Caudate nucleus (tissue), 63 donors: ENCODE measurements at places on chromosomes 3 and 15.

DNA sequence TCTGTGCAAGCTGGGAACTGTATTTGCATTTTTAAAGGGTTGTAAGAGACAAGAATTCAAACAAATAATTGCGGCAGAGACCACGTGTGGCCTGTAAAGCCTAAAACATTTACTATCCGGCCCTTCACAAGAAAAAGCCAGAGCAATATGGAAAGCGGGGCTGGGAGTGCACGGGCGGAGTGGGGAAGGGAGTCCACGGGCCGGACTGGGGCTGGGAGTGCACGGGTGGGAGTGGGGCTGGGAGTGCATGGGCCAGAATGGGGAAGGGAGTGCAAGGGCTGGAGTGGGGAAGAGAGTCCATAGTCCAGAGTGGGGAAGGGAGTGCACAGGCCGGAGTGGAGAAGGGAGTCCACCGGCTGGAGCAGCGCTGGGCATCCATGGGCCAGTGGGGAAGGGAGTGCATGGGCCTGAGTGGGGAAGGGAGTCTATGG lies 41.2 kb downstream of the KLF15 start:
- DNase-seq, result no peak

GRCh38 chr15:63514531-63514943 lies 10.1 kb downstream of the USP3 start:
- DNase-seq, result no peak

- DNase-seq, result no peak
Measured at GRCh38 chr3:141261472-141262307, 30.1 kb downstream of the PXYLP1 start.

GRCh38 chr3:140284372-140284771 lies 349.4 kb downstream of the CLSTN2 start:
- DNase-seq, result no peak

- DNase-seq, result no peak
Measured at GRCh38 chr15:49288391-49288790, 118.3 kb downstream of the GALK2 start.

- no peak for DNase-seq
Measured at GRCh38 chr15:77839456-77839855, 206.7 kb upstream of the LINGO1 start.

DNA sequence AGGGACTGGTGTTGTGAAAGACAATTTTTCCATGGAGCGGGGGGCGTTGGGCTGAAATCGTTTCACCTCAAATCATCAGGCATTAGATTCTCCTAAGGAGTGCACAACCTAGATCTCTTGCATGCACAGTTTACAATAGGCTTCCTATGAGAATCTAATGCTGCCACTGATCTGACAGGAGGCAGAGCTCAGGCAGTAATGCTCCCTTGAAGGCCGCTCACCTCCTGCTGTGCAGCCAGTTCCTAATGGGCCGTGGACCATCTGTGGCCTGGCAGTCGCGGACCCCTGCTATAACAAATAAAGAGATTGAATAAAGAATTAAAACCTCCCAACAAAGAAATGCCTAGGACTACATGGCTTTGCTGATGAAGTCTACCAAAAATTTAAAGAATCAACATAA lies 25.3 kb upstream of the ANKRD28 start:
- DNase-seq, result no peak

- no peak for DNase-seq
Measured at GRCh38 chr3:16030342-16030741, 144.1 kb upstream of the GALNT15 start.

DNA sequence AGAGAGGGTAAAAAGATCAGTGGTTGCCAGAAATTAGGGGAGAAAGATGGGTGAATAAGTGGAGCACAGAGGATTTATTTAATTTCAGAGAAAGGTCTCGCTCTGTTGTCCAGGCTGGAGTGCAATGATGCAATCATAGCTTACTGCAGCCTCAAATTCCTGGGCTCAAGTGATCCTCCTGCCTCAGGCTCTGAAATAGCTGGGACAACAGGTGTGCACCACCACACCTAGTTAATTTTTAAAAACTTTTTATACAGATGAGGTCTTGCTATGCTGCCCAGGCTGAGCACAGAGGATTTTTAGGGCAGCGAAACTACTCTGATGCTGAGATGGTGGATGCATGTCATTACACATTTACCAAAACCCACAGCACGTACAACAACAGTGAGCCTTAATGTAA lies 20.9 kb upstream of the TLE3 start:
- no peak for DNase-seq

DNA sequence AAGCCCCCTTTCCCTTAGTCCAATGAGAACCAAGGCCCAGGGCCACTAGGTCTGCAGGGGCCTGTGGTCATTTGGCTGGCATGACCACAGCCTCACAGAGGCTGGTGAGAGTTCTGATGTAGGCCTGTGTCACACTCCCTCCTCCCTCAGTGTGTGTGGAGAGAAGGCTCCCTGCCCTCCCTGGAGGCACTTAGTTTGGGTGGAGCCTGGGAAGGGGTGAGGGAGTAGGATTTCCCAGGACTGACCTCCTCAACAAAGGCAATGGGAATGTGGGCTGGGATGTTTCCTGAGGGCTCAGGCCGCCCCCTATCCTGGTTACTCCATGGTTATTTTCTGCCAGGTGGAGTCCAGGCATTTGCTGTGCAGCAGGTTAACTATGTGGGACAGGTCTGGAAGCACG lies 7.6 kb downstream of the TEX264 start:
- no peak for DNase-seq

GRCh38 chr3:175940881-175941280 lies 1081.7 kb downstream of the NAALADL2 start:
- DNase-seq, result no peak

DNA sequence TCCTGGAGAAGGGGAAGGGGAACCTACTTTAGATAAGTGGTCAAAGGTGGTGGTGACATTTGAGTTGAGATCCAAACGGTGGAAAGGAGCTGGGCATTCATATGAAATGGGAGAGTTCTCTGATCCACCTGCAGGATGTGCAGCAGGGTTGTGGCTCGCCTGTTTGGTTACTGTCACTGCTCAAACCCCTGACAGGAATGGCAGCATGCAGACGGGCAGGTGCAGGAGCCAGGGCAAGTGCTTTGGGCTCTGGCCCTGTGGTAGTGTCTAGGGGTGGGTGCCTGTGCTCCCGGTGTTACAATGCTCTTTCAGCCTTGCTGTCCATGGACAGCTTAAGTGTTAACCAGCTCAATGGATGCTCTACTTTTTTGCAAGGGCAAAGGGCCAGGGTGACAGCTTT lies 18.5 kb downstream of the PAQR9 start:
- no peak for DNase-seq

DNA sequence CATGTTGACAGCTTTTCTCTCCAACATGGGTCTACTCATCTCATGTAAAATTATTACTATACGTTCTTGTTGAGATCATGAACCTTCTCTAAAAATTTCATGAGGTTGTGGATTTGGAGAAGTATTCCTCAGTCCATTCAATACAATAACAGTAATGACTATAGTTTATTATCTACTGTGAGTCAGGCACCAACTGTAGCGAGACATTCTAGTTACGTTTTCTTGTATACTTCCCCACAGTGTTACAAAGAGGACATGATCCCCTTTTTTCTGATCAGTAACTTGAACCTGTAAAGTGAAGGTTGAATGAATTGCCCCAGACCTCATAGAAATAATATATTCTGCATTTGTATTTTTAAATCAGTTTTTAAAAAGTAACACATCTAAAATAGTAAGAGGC lies 76.4 kb downstream of the AKAP13 start:
- no peak for DNase-seq

DNA sequence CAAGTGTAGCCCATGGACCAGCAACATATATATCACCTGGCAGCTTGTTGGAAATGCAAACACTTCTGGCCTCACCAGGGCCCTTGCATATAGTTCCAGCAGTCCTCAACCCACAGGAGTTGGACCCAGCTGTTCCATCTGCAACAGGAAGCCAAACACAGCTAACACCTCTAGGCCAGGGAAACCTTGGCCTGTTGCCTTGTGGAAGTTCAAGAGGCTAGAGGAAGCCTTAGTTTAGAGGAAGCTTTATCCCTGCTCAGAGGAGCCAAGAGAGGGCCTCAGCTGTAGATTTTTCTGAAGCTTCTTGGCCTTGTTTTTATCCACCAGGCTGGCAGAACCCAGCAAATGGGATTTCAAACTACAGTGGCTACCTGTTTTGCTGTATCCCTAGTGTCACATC lies 11.4 kb downstream of the FHIT start:
- DNase-seq, result no peak

- no peak for DNase-seq
Measured at GRCh38 chr3:192831801-192832347, 85.8 kb downstream of the MB21D2 start.

DNA sequence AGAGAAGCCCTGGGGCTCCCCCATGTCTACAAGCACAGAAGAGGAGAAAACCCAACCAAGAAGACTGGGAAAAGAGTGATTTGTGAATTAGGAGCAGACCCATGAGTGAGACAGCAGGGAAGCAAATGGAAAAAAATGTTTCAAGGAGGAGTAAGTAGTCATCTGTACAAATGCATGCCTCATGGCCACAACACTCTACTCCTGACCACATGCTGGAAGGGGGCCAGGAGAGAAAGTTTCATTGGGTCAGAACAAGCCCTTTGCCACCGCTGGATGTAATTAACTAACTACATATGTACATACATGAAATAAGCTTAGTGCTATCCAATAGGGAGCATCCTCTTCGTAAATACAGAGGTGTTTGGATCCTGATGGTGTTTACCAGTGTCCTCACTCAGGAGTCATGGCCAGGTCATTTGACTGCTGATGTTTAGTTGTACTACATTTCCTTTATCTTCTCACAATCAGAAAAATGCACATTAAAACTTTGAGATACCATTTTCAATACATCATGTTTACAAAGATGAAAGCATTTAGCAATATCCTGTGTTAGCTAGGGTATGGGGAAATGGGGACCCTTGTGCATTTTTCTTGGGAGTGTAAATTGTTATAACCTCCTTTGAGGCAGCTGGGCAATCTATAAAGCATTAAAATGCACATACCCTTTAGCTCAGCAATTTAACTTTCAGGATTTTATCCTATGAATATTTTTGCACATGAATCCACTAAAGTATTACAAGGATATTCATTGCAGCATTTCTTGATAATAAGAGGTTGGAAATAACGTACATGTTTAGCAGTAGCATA lies 27.1 kb downstream of the CLRN1 start:
- DNase-seq, result no peak
